Dermis microvascular lymphatic vessel endothelial cell (primary cell): ENCODE measurements at places on chromosomes 5 and 9. TPM values are rescaled to one million over a fixed set of nuclear protein-coding genes. Genes with fewer than 3 reads are reported as not detected.

The PRR16 gene
- not detected in 2 replicates for total RNA-seq

DNA sequence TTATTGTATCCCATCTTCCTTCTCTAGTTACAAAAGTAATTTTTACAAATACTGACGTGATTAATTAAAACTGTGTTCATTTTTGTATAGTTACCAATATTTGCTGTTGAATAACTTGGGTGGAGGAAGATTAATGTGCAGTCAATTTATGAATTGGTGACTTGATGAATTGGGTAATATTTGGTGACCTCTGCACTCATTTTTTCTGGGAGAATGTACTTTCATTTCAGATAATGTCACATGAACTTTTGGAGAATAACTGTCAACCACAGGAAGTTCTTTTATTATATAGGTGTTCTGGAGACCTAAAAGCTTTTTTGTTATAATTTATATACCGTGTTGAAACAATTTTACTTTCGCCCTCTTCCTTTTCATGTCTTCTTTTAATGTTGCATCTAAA lies 26.4 kb upstream of the FKTN start:
- no peak for DNase-seq

DNA sequence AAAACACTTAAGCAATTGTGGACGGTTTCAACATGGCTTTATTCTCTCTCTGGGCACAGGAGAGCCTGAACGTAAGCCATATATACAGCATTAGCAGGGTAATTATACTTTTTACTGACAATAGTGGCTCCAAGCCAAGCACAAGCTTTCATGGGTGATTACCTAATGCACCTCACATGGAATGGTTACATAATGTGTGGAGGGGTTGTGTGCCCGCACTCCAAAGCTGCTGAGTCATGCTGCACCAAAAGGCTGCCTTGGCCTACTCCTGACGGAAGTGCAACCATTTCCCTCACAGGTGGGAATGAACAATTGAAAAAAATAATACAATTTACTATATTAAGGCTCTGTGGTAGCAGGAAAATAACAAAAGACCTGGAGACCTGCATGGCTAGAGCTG lies 86.5 kb upstream of the ATP10B start:
- peak; percentile 42 for DNase-seq

DNA sequence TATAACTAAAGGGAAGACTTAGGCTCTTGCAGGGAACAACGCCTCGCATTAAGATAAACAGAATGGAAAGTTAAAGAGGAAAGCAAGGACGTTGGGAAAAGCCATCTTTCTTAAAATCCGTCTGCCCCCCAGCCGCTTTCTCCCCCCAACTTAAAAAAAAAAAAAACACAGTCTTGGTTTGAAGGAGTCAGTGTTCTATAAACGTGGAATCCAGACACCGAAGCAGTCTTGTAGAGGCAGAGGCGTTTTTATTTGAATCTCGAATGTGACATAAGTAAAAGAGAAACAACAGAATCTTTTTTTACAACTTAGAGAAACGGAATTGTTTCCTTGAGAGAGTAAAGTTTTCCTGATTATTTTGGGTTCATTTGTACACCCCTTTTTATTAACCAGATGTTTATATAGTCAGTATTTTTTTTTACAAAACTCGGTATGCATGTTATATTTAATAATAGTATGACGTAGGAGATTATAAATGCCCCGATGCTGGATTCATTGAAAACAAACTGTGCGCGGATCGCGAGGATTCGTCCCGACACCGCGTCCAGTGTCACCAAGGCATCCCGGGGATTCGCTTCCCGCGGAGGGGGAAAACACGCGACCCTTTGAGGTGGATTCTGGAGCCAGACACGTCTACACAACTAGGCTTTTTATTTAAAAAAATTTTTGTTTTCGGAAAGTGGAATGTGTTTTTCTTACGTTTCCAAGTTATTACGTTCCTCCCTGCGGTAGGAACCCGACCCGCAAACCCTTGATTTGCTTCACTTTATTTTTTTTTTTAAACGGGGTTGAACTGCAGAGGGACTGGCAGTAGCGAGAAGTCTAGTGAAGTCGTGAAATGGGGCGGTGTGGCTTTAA lies 6.7 kb downstream of the PTCH1 start:
- peak; percentile 46 for DNase-seq

GRCh38 chr5:179256328-179257175 lies 88.7 kb downstream of the ADAMTS2 start:
- no peak for DNase-seq

GRCh38 chr5:149407323-149408251 lies 28.5 kb upstream of the IL17B start:
- no peak for DNase-seq

The PCDHGB3 gene
- 1.9 and 3.8 TPM in 2 replicates for total RNA-seq

DNA sequence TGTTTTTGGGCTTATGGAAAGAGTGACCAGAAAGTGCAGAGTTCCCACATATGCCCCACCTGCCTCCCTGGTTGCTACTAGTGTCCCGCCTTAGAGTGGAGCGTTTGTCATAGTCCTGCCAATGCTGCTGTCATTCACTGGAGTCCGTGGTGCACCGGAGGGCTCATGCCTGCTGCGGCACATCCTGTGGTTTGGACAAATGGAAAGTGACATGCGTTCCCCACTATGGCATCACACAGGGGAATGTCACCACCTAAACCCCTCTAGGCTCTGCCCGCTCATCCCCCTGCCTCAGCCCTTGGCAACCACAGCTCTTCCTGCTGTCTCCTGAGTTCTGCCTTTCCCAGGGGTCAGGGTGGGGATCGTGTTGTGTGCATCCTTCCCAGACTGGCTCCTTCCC lies 29.2 kb downstream of the IRX4 start:
- DNase-seq: no peak

GRCh38 chr9:16579872-16580432 lies 290.5 kb downstream of the BNC2 start:
- DNase-seq: no peak

- DNase-seq: no peak
Observed at GRCh38 chr5:73759771-73760170, 133.8 kb downstream of the ARHGEF28 start.

GRCh38 chr5:61534481-61535267 lies 202.6 kb downstream of the ZSWIM6 start:
- DNase-seq: no peak

The OR1J2 gene
- not detected in 2 replicates for total RNA-seq

The DMXL1 gene
- 17.7 and 18.1 TPM in 2 replicates for total RNA-seq

DNA sequence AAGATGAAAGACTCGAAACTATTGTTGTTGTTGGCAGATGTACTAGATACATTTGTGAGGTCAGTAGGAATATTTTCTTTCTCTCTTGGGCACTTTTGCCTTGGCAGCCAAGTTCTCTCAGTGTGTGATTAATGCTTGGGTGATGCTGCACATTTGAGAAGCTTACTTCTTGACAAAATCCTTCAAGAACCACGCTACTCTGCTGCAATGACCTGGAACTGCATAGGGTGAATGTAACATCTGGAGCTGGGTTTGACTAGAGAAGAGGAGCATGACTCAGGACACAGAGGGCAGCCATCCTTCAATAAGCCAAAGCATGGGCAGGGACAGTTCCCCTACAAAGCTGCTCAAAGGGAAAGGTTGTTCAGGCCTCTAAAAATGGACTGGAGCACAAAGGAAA lies 75.5 kb upstream of the PUM3 start:
- DNase-seq: peak; percentile 4

DNA sequence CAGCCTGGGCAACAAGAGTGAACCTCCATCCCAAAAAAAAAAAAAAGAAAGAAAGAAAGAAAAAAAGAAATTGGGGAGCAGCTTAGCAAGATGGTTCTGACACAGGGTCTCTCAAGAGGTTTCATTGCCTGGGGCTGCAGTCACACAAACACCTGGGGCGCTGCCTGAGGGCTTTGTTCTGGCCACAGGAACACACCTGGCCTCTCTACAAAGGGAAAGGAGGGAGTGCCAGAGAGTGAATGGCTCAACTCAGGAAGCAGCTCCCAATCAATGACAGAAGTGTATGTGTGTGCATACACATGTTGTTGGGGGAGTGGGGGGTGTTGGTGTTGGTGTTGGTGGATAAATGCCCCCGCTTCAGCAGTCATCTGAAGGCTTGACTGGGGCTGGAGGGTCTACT lies 32.4 kb upstream of the CTNNA1 start:
- no peak for DNase-seq

- no peak for DNase-seq
Observed at GRCh38 chr5:149063017-149063687, at the start of gene SH3TC2. SH3TC2 (minus strand) TSS chr5:149063062; CDS start chr5:149063022, 40 bp downstream.

- no peak for DNase-seq
Observed at GRCh38 chr9:83432877-83433550, 105.2 kb downstream of the FRMD3 start.

The CDC25C gene
- 2.5 and 6.7 TPM in 2 replicates for total RNA-seq

The PDLIM4 gene
- total RNA-seq: 20.7 and 26.7 TPM in 2 replicates

The TMC1 gene
- total RNA-seq: 0.25 and 0.26 TPM in 2 replicates

DNA sequence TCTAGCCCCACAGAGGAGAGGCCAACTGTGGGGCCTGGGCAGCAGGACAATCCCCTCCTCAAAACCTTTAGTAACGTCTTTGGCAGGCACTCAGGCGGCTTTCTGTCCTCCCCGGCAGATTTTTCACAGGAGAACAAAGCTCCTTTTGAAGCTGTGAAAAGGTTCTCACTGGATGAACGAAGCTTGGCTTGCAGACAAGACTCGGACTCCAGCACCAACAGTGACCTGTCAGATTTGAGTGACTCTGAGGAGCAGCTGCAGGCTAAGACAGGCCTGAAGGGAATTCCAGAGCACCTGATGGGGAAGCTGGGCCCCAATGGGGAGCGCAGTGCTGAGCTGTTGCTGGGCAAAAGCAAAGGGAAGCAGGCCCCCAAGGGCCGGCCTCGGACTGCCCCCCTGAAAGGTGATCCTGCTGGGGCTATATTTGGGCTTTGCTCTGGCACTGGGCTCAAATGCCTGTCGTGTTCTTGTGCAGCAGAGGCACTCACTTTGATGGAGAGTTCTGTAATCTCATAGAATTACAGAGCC lies 39.4 kb downstream of the KDM3B start:
- no peak for DNase-seq

DNA sequence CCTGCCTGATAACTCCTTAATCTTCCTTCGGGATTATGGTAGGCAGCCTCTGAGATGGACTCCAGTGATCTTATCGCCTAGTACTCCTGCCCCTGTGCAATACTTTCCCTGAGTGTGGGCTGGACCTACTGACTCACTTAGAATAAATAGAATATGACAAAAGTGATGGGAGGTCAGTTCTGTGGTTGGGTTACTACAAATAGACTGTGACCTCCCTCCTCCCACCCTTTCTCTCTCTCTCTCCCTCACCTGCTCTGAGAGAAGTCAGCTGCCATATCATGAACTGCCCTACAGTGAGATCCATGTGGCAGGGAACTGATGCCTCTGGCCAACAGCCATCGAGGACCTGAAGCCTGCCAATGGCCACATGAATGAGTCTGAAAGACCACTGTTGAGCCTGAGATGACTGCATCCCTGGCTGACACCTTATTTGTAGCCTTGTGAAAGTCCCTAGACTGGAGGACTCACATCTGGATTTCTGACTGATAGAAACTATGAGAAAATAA lies 31.7 kb downstream of the NRG2 start:
- no peak for DNase-seq

The PCDHGB5 gene
- total RNA-seq: 6.4 and 9.7 TPM in 2 replicates

The FAM221B gene
- total RNA-seq: not detected in 2 replicates

The FSD1L gene
- 1.7 and 2.0 TPM in 2 replicates for total RNA-seq

DNA sequence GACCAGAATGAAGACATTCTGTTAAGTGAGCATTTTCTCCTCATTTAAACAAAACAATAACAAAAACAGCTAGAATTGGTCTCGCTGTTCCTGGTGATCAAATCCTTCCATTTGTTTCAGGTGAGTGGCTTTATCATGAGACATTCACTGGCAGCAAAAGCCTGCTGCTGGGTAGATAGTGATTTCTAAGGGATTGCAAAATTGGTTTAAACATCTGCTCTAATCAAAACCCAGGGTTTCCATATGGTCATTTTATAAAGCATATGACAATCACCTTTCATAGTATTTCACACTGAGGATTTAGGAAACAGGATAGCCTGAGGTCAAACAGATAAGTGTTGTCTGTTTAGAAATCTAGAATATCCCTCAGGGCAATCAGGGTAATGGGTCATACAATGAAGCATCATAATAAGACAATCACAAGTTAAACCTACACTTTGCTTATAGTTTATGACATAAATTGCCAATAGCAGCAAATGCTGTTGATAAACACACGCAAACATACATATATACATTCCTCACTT lies 769.6 kb upstream of the C9orf72 start:
- DNase-seq: no peak

The CD274 gene
- 5.3 and 6.4 TPM in 2 replicates for total RNA-seq

The HTR4 gene
- total RNA-seq: not detected in 2 replicates

DNA sequence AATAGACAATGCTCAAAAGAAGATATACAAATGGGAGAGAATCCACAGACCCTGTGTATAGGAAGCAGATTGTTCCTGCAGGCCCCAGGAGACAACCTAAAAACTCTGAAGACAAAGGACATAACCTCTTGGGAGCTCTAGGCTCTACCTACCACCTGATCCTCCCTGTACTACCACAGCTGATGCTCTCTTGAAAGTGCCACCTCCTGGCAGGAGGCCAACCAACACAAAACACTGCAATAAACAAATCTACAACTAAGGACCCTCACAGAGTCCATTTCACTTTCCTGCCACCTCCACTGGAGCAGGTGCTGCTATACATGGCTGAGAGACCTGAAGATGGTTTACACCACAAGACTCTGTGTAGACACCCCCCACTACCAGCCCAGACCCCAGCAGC lies 49.0 kb downstream of the STARD4 start:
- no peak for DNase-seq

The C9orf78 gene
- total RNA-seq: 22.1 and 24.1 TPM in 2 replicates

- peak; percentile 68 for DNase-seq
Observed at GRCh38 chr9:72586388-72587130, 65.2 kb downstream of the TMC1 start.

DNA sequence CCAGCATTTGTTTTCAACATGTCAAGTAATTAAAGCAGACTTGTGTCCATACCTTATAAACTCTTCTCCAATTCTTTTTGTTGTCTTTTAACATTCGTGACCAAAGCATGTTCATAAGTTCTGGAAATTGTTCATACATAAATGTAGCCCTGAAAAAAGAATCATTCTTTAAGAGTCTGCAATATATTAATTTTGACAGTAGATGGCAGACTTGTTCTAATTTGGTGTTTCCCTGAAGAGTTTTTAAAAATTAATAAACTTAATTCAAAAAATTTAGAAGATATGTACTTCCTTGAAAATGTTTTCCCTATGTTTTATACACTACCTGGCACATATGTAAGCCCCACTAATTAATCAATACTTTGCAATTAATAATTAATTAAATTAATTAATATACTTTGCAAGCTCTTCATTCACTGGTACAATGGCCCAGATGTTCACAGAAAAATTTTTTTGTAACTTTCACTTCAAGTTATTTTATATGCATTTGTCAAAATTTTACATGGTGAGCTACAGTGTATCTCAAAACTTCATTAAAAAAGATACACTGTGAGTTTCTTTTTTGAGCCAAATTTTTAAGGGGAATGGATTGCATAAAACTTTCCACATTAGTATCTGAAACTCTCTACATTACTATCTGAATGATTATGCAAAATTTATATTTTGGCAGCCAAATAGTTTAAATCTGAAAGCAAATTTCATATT lies 42.1 kb downstream of the CLINT1 start:
- DNase-seq: peak; percentile 22

The CRHBP gene
- total RNA-seq: 0.25 TPM in 1 of 2 replicates, not detected in the other
